GM12878 (cell line): ENCODE measurements at places on chromosomes 5 and 9. TPM values are rescaled to one million over a fixed set of nuclear protein-coding genes. Genes with fewer than 3 reads are reported as not detected.

TTC16 gene
- polyA plus RNA-seq: 0.02 TPM in 1 of 2 replicates, not detected in the other

GRCh38 chr5:169706758-169707450 lies 69.8 kb downstream of the DOCK2 start:
- DNase-seq: no peak

PTCD2 gene
- polyA plus RNA-seq: 15.0 and 15.3 TPM in 2 replicates

CKMT2 gene
- polyA plus RNA-seq: 0.39 and 0.70 TPM in 2 replicates
